ENCODE measurements at places on chromosomes 16 and 17.

DNA sequence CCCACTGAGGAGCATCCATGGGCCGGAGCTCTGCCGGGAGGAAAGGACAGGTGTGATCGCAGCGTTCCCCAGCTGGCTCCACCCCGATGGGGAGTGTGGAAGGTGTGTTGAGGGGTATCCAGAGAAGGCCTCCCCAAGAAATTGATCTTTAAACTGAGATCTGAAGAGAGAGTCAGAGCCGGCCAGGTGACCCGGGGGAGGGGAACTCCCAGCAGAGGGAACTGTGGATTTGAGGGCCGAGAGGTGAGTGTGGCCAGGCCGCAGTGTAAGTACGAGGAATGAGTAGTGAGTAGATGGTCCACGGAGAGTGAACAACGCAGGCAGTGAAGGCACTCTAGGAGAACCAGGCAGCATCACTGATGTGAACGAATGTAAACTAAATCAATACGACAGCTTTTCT is 80.2 kb downstream of the RPTOR start:
- no peak for DNase-seq

DNA sequence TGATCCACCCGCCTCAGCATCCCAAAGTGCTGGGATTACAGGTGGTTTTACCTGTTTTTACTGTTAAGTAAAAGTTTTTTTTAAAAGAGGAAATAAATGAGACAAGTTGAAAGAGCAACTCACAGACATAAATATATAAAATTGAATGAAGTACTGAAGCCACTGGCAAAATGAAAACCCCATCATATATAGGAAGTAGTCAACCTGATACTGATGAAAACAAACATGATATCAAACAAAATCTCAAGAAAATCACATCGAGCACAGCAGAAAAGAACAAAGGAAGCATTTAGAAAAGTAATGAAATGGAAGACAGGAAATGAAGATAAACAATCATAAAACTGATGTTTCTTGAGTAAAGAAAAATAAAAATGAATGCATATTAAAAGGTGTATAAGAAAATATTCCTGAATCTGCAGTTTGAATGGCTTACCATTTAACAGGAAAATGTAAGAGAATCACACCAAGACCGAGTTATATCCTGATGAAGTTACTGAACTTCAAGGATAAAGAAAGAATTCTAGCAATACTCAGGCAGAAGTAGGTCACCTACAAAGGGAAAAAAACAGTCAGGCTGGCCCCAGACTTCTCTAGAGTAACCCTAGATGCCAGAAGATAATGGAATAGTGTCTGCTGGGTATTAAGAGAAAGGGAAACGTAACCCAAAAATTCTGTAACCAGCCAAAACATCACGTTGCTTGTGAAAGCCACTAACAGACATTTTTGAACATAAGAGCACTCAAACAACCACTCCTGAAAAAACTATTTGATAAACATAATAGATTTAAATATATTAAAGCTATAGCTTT is 31.5 kb downstream of the UBE2G1 start:
- no peak for DNase-seq

- no peak for DNase-seq
These were observed 58.9 kb downstream of the HLF start for GRCh38 chr17:55323518-55324295.

GRCh38 chr16:7336742-7337141 is 4.1 kb downstream of the RBFOX1 start:
- DNase-seq: no peak

DNA sequence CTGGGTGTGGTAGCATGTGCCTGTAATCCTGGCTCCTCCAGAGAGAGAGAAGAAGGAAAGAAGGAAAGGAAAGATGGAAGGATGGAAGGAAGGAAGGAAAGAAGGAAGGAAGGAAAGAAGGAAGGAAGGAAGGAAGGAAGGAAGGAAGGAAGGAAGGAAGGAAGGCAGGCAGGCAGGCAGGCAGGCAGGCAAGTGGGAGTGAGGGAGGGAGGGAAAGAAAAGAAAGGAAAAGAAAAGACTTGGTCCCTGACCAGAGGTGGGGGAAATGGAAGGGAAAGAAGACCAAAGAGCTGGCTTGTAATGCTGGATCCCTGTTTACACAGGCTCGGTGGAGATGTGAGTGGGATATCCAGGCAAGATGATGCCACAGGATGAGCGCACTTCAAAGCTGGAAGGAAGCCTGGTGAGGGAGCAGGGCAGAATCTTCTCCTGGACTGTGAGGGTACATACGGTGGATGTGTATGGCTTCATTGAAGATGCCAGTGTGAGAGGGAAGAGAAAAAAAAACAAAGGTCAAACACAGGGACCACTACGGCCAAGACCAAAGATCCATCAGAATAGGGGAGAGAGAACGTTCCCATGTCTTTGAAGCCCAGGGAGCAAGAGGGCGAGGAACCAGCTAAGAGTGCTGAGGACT is 2.1 kb downstream of the CES1 start:
- DNase-seq: no peak
